ENCODE measurements at places on chromosomes 2 and 18.

DNA sequence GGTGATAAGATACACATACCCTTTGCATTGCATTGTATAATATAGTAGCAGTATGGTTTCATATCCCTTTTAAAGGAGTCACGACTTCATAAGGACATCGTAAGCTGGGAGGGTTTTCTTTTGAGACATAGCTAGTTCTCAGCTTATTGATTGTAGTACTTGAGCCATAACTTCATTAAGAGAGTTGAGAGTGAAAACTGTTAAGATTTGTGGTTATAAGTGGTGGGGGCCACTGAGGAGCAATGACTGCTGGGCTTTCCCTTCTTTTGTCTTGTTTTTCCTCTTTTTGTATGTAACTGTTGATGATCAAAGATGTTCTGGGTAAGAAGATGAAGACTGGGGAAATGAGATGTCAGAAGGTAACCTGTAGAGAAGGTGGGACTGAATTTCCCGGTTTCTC, 11.0 kb downstream of the EIF5B start:
- peak; percentile 11 for DNase-seq

GRCh38 chr18:36688020-36688965, 140.5 kb downstream of the TPGS2 start:
- DNase-seq = peak; percentile 43

GRCh38 chr18:48098007-48098406, 167.5 kb upstream of the SMAD2 start:
- no peak for DNase-seq

DNA sequence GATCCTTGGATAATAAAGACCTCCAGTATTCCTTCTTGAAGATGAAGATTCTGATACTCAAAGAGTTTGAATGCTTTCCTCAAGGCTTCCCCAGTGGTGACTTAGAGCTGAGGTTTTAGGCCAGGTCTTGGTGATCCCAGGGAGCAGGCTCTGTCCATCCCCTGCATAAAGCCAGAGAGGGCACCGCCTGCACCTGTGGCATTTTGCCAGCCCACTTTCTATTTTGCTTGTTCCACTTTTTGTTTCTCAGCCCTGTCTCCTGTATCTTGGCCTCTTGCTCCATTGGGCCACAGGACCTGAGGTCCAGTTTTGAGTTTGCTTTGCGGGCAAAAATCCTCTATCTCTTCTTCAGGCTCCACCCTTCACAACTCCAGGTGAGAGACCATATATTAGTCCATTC, 6.7 kb upstream of the SCYGR1 start:
- DNase-seq = no peak

DNA sequence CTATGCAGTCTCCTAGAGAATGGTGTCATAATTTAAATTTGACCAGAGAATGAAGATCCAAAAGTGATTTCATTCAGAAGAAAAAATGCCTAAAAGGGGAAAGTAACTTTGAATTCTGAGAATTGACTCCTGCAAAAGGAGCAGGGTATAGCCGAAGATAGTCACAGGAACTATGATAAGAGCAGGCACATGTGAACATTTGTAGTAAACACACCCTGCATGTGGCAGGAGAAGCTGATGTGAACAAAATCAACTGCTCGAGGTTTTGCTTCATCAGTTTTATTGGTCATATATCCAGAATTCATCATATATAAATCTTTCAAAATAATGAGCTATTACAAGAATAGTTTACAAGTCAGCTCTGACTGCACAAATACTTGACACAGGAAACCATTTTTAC, 14.0 kb downstream of the MCFD2 start:
- DNase-seq = no peak

- DNase-seq = no peak
These were observed 55.7 kb downstream of the KCNG2 start for GRCh38 chr18:79853303-79853992.

GRCh38 chr2:102433973-102434654, 11.2 kb downstream of the IL18RAP start:
- DNase-seq = no peak

- DNase-seq = no peak
These were observed 26.6 kb downstream of the CD28 start for GRCh38 chr2:203732953-203733510.

DNA sequence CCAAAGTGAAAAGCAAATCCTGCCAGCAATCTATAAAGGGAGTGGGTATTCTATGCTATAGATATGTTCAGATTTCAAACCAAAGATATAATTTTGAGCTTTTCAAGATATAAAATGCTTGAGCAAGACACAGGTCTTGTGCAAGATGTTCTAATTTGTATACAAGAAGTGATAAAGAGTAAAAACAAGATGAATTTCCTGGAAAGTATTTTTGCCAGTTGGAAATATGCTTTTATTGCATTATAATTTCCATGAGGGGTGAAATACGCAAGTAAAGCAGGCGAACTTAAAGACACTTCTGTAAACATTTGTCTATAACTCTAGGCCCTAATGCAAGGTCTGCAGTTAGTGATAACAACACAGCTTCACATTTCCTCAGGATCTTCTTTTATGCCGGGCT, 640.5 kb downstream of the TMEM182 start:
- DNase-seq = no peak

GRCh38 chr2:20758997-20759396, 63.9 kb downstream of the LDAH start:
- DNase-seq = no peak

- DNase-seq = no peak
These were observed 96.7 kb downstream of the CRIM1 start for GRCh38 chr2:36452260-36452659.

- no peak for DNase-seq
These were observed 65.1 kb upstream of the GPR45 start for GRCh38 chr2:105176429-105176828.

- no peak for DNase-seq
These were observed 635 bp downstream of the SLC3A1 start for GRCh38 chr2:44275927-44276303.
